Myocyte (in vitro differentiated cells): ENCODE measurements at places on chromosomes 6 and 20. TPM values are rescaled to one million over a fixed set of nuclear protein-coding genes. Genes with fewer than 3 reads are reported as not detected.

CENPQ gene
- total RNA-seq: 5.3 and 5.5 TPM in 2 replicates

DNA sequence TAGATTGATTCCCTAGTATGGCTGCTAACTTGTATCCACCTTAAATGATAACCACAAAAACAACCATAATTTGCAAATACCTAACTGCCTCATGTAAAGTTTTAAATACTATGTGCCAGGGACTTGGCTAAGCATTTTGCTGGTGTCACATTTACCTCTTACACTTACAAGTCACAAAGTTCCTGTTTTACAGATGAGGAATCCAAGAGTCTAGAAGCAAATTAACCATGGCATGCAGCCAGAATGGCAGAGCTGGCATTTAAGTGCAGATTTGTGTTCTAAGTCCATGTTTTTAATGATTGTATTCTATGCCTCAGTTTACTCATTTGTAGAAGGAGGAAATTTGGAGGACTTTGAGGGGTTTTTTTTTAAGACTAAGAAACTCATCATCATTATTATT lies 696.7 kb downstream of the PTPRT start:
- DNase-seq: no peak

KIF25 gene
- total RNA-seq: 0.16 TPM in 1 of 2 replicates, not detected in the other

DNA sequence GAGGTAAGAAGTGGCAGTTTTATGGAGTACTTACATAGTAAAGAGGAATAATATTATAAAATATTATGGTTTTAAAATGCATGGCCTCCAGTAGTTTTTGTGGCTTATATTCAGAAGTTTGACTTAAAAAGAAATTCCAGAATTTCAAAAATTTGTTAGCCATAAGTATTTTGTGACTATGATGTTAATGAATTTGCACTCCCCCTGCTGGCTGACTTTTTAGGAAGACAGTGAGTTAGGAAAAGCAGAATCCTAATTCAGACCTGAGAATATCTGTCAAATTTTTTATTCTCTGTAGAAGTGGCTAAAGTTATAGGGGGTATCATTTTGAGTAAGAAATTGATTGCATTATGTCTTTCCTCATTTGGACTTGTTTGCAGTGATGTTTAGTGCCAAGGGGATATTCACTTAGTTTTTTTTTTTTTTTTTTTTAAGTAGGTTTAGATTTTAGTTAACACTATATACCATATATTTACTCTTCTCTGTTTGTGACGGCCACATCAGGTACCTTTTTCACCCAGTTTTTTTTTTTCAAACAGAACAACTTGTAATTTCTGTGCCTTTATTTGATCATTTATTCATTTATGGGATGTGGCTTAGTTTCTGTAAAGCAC lies 40.8 kb downstream of the ZFAND3 start:
- peak; percentile 59 for DNase-seq

- DNase-seq: peak; percentile 79
These were observed 104.7 kb upstream of the TMEM170B start for GRCh38 chr6:11432713-11433450.

GRCh38 chr6:1312203-1312472 lies 240 bp downstream of the FOXQ1 start:
- DNase-seq: no peak

GRCh38 chr6:70277470-70277869 lies 25.4 kb downstream of the COL9A1 start:
- peak; percentile 6 for DNase-seq

TNF gene
- not detected in 2 replicates for total RNA-seq

DNA sequence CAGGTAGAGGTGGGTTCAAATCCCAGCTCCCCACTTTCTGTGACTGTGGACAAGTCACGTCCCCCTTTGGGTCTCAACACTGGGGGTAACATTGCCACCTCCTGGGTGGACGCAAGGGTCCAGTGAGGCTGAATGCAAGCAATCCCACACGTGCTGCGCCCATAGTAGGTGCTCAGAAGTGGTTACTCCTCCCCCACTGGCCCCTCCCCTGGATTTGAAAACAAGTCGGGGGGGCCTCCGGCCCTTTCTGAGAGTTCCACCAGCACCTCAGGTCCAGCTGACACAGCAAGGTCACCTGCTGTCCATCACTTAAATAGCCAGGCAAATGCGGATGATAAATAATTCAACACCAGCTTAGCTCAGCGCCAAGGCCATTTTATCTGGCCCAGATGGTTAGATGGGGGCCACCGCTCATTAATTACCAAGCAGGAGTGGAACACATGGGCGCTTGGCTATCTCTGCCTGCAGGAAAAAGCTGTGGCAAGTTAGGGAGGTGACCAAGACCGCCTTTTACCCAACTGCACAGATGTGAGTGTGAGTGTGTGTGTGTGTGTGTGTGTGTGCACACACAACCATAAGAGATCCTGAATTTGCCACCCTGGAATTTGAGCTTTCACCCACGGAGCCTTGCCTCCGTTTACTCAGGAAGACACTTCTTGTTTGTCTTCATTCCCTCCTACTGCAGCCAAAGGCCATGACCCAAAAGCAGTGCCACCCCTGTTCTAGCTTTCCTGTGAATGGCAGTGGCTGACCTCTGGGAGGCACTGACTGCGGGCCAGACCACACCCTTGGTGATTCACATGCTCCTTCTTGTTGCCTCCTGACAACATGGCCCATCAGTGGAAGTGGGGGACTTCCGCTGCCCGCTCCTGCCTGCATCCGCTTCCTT lies 34.7 kb upstream of the KCNB1 start:
- peak; percentile 40 for DNase-seq

SRSF12 gene
- not detected in 2 replicates for total RNA-seq

GRCh38 chr6:18388942-18389341 lies 1.8 kb downstream of the RNF144B start:
- DNase-seq: peak; percentile 26

PPP1R14C gene
- total RNA-seq: not detected in 2 replicates

MOG gene
- total RNA-seq: not detected in 2 replicates

DNA sequence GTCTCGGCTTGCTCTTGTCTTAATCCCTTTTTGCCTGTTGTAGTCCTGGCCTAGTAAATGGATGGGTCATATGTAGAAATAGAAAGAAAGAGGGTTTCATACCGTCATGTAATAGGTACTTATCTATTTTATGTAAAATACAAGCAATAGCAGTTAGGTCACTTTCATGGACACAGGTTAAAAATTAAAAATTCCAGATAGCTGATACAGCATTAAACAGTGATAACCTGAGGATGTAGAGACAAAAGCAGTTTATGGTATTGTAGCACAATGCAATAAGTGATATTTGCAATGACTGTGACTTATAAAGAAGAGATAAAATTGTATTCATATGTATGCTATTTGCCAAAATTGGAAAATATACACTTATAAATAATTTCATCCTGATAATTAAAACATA lies 96.9 kb downstream of the CCDC170 start:
- DNase-seq: no peak

TRIM31 gene
- total RNA-seq: not detected in 2 replicates

- DNase-seq: no peak
These were observed 281.0 kb downstream of the CDC5L start for GRCh38 chr6:44668391-44668930.
